Caco-2 (cell line): ENCODE measurements at places on chromosomes 1 and 21. TPM values are rescaled to one million over a fixed set of nuclear protein-coding genes. Genes with fewer than 3 reads are reported as not detected.

GRCh38 chr1:220767312-220768125 is 19.2 kb upstream of the MTARC1 start:
- H3K27ac ChIP-seq, result no peak overlapping the region
- H3K27me3 ChIP-seq, result no peaks in the 10 kb centered on the region
- H3K36me3 ChIP-seq, result peaks cover 2% of the 10 kb centered on the region; the same call in 1 of the 2 replicates
- peaks cover 34% of the 10 kb centered on the region for H3K4me1 ChIP-seq
- no peak overlapping the region; the same call in 1 of the 2 replicates for H3K4me3 ChIP-seq
- no peak for DNase-seq

GRCh38 chr1:203342192-203342940 is 8.6 kb downstream of the FMOD start:
- no peaks in the 10 kb centered on the region for H3K27me3 ChIP-seq
- no peak overlapping the region for H3K4me3 ChIP-seq
- peak; percentile 75 for DNase-seq
- no peaks in the 10 kb centered on the region for H3K36me3 ChIP-seq

GRCh38 chr1:153367090-153367489 is 8.3 kb downstream of the S100A12 start:
- no peaks in the 10 kb centered on the region for H3K27me3 ChIP-seq
- DNase-seq, result no peak
- H3K4me1 ChIP-seq, result peaks cover 28% of the 10 kb centered on the region

GRCh38 chr1:19273106-19273843 is 15.3 kb downstream of the AKR7A3 start:
- H3K4me3 ChIP-seq, result no peak overlapping the region
- H3K27ac ChIP-seq, result no peak overlapping the region
- H3K36me3 ChIP-seq, result no peaks in the 10 kb centered on the region
- no peak for DNase-seq
- no peaks in the 10 kb centered on the region for H3K27me3 ChIP-seq

- H3K27me3 ChIP-seq, result no peaks in the 10 kb centered on the region
- no peaks in the 10 kb centered on the region for H3K36me3 ChIP-seq
- no peak for DNase-seq
- H3K27ac ChIP-seq, result no peak overlapping the region
- no peak overlapping the region for H3K4me3 ChIP-seq
- H3K4me1 ChIP-seq, result peaks cover 8% of the 10 kb centered on the region
These were observed 16.0 kb downstream of the ANGPTL3 start for GRCh38 chr1:62613325-62613727.

DNA sequence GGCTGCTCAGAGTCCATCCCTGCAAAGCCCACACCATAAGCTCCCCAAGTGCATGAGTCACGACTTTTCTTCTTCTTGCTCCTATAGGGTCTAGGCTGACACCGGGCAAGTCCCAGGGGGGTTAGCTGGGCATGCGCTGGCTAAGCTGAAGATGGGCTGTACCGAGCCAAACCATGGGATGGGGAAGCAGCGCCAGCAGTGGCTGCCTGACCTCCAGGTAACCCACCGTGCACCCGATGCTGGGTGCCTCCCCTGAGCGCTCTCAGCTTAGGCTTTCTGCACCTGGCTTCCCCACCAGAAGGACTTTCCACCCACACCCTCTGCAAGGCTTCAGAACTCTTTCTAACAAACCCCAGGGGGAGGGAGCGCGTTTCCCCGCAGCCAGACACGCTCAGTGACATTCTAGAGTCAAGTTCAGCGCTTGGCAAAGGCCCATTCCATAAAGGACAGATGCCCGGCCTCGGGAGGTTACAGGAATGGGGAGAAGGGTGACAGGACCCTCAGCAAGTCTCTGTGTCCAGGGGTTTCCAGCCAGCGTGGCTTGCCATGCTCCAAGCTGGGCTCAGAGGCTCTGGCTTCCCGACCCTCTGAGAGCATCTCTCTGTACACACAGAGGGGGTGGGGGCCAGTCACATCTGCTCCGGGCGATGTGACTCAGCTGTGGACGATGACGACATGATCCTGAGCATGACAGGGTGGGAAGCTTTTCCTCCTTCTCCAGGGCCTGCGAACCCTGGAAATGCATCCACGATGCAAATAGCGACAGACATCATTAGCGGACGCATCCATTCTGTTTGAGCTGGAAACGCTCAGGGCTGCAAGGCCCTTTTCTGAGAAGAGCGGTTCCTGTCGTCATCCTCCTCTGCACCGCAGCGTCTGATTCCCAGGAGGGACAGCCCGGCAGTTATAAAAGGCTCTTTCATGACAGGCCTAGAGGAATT is 107.8 kb downstream of the SIK1 start:
- H3K4me3 ChIP-seq, result no peak overlapping the region
- H3K4me1 ChIP-seq, result peaks cover 32% of the 10 kb centered on the region
- H3K27me3 ChIP-seq, result no peaks in the 10 kb centered on the region
- H3K27ac ChIP-seq, result no peak overlapping the region
- peak; percentile 40 for DNase-seq

- no peaks in the 10 kb centered on the region for H3K27me3 ChIP-seq
- DNase-seq, result no peak
- no peaks in the 10 kb centered on the region for H3K36me3 ChIP-seq
- H3K4me1 ChIP-seq, result no peaks in the 10 kb centered on the region
These were observed 158.3 kb upstream of the CACNA1E start for GRCh38 chr1:181324797-181325616.

GRCh38 chr1:57091642-57092041 is 125.8 kb upstream of the C8B start:
- no peak overlapping the region for H3K27ac ChIP-seq
- no peaks in the 10 kb centered on the region for H3K27me3 ChIP-seq
- no peaks in the 10 kb centered on the region for H3K36me3 ChIP-seq
- no peak overlapping the region for H3K4me3 ChIP-seq
- no peaks in the 10 kb centered on the region for H3K4me1 ChIP-seq

GRCh38 chr1:184050636-184051035 is 894 bp upstream of the TSEN15 start:
- no peaks in the 10 kb centered on the region for H3K36me3 ChIP-seq
- H3K4me3 ChIP-seq, result peak overlapping the region; percentile 86
- peak; percentile 23 for DNase-seq

GRCh38 chr1:6508154-6508815 is 16.8 kb upstream of the PLEKHG5 start:
- no peak overlapping the region for H3K4me3 ChIP-seq
- H3K36me3 ChIP-seq, result no peaks in the 10 kb centered on the region
- no peaks in the 10 kb centered on the region for H3K27me3 ChIP-seq

- H3K27me3 ChIP-seq, result no peaks in the 10 kb centered on the region
- no peak for DNase-seq
- no peak overlapping the region for H3K4me3 ChIP-seq
- no peaks in the 10 kb centered on the region for H3K4me1 ChIP-seq
These were observed 223.8 kb downstream of the PTPRU start for GRCh38 chr1:29460041-29460610.

GRCh38 chr1:62687903-62688686 is at the start of gene DOCK7:
Gene DOCK7 (minus strand): TSS chr1:62688386. CDS start chr1:62688264, 122 bp downstream.
- H3K36me3 ChIP-seq, result no peaks in the 10 kb centered on the region; the same call in 1 of the 2 replicates
- H3K4me3 ChIP-seq, result peak within 1 kb of the TSS; percentile 80
- no peaks in the 10 kb centered on the region for H3K27me3 ChIP-seq

GRCh38 chr1:50521703-50522102 is 98.5 kb upstream of the DMRTA2 start:
- H3K27ac ChIP-seq, result no peak overlapping the region
- no peak for DNase-seq
- H3K4me3 ChIP-seq, result no peak overlapping the region
- no peaks in the 10 kb centered on the region; the same call in 1 of the 2 replicates for H3K36me3 ChIP-seq
- H3K27me3 ChIP-seq, result no peaks in the 10 kb centered on the region
- H3K4me1 ChIP-seq, result no peaks in the 10 kb centered on the region

- peak; percentile 2 for DNase-seq
- no peak overlapping the region for H3K4me3 ChIP-seq
- no peaks in the 10 kb centered on the region for H3K27me3 ChIP-seq
- no peaks in the 10 kb centered on the region for H3K4me1 ChIP-seq
- no peak overlapping the region for H3K27ac ChIP-seq
These were observed 40.1 kb upstream of the LRRC8D start for GRCh38 chr1:89780721-89781120.

- no peaks in the 10 kb centered on the region for H3K4me1 ChIP-seq
- H3K36me3 ChIP-seq, result no peaks in the 10 kb centered on the region
- DNase-seq, result no peak
- no peak overlapping the region for H3K27ac ChIP-seq
These were observed 512.5 kb upstream of the LRRC7 start for GRCh38 chr1:69055194-69055593.

GRCh38 chr1:242425232-242425631 is 99.3 kb downstream of the PLD5 start:
- H3K4me3 ChIP-seq, result no peak overlapping the region
- H3K27ac ChIP-seq, result no peak overlapping the region
- no peaks in the 10 kb centered on the region for H3K36me3 ChIP-seq
- no peaks in the 10 kb centered on the region for H3K27me3 ChIP-seq
- no peaks in the 10 kb centered on the region for H3K4me1 ChIP-seq
- no peak for DNase-seq

DNA sequence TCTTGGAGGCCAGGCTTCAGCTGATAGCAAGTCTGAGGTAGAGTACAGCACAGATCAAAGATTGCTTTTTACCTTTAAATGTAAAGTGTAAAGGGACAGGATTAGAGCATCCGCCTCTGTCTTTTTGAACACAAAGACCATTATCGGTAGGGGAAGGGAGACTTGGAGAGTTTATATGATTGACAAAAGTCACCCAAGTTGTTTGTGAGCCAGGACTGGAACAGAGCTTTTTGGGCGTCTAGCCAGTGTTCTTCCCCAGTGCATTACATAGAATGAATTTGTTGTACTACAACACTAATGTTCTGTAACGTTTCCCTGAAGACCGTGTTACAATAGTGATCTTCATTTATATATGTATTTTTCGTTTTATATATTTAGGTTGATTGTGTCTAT is 9.3 kb upstream of the PIGC start:
- H3K27me3 ChIP-seq, result no peaks in the 10 kb centered on the region
- DNase-seq, result no peak
- no peaks in the 10 kb centered on the region for H3K36me3 ChIP-seq
- H3K4me1 ChIP-seq, result peaks cover 59% of the 10 kb centered on the region
- no peak overlapping the region for H3K4me3 ChIP-seq

Gene DNM3
- total RNA-seq, result 0.11 TPM in 1 of 2 replicates, not detected in the other

Gene CLEC20A
- not detected in 2 replicates for total RNA-seq

Gene FMN2
- not detected in 2 replicates for total RNA-seq

Gene COL9A2
- 0.23 and 0.39 TPM in 2 replicates for total RNA-seq

Gene ATP1A4
- not detected in 2 replicates for total RNA-seq
